ENCODE measurements at places on chromosomes 16 and 17. TPM values are rescaled to one million over a fixed set of nuclear protein-coding genes. Genes with fewer than 3 reads are reported as not detected.

DNA sequence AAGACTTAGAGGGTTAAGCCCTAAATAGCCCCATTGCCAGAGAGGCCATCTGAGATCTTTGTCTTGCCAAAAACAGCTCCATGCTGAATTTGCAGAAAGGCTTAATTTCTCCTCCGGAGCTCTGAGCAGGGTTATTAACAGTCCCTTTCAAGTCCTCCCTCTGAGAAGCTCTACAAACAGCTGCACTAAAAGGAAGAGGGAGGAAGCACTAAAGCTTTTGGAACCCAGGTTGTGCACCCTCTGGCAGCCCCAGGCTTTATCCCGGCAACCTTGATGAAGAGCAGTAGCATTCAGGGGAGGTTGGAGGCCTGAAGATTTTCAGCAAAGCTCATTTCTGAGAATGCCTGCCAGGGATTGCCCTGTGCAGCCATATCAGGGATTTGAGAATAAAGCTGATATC lies 554.7 kb downstream of the RBFOX1 start:
- no peak for DNase-seq

- peak; percentile 57 for DNase-seq
Observed at GRCh38 chr17:39235555-39236449, 10.1 kb upstream of the STAC2 start.

- peak; percentile 81 for DNase-seq
Observed at GRCh38 chr17:69607162-69607834, 192.8 kb downstream of the MAP2K6 start.

DNA sequence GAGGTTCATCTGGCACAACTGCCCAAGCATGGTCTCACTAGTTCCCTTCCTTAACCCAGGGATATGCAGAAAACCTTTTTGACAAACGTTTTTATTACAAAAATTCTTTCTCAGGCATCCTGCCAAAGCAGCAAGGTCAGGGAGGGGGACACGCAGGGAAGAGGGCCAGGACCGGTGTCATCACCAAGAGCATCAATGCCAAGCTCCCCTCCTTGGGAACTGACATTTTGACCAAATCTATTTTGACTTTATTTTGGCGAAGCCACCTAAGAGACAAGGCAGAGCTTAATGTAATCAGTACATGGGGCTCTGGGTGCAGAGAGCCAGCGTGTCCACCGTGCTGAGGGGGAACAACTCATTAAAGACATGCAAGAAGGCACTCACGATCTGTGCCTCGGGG lies 265.2 kb downstream of the CBLN1 start:
- DNase-seq, result no peak

DNA sequence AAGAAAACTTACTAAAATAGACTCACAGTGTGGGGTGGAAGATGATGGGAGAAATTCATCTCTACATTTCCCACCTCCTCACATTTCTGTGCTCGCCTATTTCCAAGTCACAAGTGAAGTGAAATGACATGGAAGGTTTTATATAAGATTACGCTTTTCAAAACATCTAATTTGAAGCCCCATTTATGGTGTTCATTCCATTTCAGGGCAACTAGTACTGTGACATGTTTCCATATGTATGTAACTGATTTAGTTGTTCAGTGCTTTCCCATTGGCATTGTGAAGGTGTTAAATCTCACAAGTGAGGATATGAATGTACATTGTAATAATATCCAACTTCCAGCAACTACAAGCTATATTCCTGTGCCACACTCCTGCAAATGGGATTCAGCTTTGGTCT lies 1174.8 kb downstream of the CDH11 start:
- DNase-seq, result no peak

- DNase-seq, result no peak
Observed at GRCh38 chr17:53490447-53490968, 332.2 kb upstream of the KIF2B start.

- DNase-seq, result peak; percentile 64
Observed at GRCh38 chr16:69476920-69477443, 52.6 kb downstream of the CYB5B start.

Gene ARHGAP23
- 18.1 TPM for total RNA-seq

Gene ELMO3
- total RNA-seq, result 25.6 TPM

Gene CA7
- total RNA-seq, result not detected

Gene CCL13
- total RNA-seq, result not detected

Gene IGSF6
- 0.26 TPM for total RNA-seq

Measured in bronchial epithelial cell (primary cell).